H7 (cell line): ENCODE measurements at places on chromosomes 1 and 21. TPM values are rescaled to one million over a fixed set of nuclear protein-coding genes. Genes with fewer than 3 reads are reported as not detected.

DNA sequence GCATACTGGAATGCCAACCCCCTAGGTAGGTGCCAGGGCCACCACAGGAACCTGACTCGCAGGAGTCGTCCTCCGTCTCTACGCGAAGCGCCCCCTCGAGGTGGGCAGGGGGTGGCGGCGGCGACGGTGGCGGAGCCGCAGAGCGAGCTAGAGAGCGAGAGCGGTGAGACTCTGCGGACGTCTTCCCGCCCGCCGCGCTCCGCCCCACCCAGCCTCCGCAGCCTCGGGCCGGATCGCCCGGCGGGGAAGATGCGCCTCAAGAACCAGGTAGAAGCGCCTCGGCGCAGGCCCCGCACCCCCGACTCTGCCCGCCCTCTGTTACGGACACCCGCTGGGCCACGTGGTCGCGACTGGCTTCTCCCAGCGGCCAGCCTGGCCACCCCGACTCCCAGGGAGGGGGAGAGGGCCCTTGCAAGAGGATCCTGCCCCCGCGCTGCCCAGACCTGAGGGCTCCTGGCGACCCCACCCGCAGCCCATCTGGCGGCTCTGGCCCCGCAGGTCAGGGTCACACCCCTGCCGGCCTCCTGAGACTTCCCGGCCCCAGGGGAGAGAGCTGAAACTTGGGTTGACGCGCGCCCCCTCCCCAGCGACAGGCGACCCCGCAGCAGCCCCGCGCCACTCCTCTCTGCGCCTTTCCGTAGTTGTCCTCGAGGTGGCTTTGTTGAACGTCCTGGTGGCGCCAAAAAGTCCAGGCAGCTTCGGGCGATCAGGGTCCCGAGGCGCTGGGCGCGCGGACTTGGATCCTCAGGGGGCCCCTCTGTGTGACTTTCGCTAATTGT lies 24.4 kb upstream of the AGBL4 start:
- peak; percentile 78 for DNase-seq

Gene PRRX1
- total RNA-seq: not detected in 2 replicates

DNA sequence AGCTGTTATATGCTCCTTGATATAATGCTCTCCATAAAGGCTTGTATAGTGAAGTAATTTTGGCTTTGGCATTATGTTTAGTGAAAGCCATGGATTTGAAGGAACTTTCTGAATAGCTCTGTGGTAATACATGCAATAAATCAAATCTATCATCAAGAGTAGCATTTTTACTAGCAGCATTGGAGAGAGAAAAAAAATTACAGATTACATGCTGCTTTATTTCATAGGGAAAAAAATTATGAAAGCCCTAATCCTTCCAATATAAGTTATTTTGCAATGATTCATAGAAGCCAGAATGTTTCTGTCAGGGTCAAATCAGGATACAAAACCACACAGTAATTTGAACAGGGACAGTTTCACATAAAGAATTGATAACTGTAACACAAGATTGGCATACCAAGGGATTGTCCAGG lies 250.0 kb downstream of the SPATA17 start:
- no peak for DNase-seq

GRCh38 chr1:226548256-226549093 lies at the start of gene STUM:
Gene STUM (plus strand): TSS chr1:226548764. CDS start chr1:226548905, 141 bp downstream.
- peak; percentile 91 for DNase-seq

DNA sequence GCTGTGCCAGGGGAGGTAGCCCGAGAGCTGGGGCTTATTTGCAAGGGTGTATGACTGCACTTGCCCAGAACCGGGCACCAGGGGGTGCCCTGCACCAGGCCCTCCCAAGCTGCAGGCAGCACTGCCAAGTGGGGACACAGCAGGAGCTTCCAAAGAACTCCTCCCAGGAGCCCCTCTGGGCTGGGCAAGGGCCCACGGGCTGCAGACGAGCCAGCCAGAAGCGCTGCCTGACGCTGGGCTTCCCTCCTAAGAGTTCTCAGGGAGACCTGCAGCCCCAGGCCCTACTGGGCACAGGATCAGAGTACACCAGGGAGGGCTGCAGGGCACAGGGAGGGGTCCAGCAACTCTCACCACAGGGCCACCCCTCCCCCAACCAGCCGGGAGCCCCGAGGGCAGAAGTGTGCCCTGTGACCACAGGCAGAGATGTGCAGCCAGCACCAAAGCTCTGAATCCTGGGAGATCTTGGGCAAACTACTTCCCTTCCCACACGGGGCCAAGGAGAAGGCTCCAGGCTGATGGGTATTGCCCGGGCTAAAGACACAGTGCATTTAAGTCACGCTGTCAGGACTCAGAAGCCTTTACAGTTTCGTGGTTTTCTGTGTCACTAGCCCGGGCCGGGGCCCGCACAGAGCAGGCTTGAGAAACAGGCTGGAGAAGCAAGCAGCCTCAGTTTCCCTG lies 63.4 kb downstream of the KCNAB2 start:
- DNase-seq: peak; percentile 90

DNA sequence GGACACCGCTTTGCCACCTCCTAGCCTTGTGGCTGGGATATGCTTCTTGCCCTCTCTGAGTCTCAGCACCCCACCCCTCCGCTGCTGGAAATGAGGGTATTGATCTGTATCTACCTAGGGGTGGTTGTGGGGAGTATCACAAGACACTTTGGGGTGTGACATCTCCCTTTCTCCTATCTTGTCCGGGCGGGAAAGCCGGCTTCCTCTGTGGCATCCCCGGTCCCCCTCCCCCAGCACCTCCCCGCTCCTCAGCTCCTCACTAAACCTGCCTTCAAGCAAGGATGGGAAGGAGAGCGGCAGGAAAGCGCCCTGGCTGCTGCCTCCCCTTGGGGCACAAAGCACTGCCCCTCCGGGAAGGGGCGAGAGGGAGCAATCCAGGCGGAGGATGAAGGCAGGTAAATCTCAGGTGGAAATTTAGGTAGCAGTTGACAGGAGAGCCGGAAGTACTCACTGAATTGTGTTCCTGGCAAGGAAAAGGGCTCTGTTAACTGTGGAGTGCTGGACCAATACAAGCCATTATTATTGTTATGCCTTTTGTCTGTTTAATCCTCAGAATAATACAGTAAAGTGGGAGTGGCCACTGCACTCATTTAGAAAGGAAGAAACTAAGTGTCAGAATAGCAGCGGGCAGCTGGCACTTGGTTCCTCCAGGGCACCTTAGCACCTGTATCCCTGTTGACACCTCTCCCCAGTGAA lies 49.0 kb upstream of the LRP8 start:
- peak; percentile 79 for DNase-seq

DNA sequence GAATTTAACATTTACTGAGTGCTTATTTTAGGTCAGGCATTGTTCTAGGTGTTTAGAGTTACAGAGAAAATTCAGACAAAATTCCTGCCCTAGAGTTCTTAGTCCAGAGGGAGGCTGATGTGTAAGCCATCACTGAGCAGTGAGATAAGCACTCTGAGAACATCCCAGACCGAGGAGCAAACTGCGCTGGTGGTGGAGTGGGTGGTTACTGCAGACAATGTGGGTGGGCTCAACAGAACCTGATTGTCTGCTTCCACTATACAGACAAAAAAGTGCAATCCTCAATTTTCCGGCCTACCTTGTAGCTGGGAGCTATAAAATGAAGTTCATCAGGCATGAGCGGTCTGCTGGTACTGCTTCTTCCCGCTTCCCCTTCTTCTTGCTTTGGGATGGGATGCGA lies 23.5 kb downstream of the PROK1 start:
- no peak for DNase-seq

- DNase-seq: no peak
Measured at GRCh38 chr1:53220962-53221286, 490 bp upstream of the CZIB start.
